ENCODE measurements at places on chromosomes 5 and 9.

GRCh38 chr9:108751369-108751768 is 104.4 kb downstream of the ACTL7B start:
- no peak for DNase-seq

DNA sequence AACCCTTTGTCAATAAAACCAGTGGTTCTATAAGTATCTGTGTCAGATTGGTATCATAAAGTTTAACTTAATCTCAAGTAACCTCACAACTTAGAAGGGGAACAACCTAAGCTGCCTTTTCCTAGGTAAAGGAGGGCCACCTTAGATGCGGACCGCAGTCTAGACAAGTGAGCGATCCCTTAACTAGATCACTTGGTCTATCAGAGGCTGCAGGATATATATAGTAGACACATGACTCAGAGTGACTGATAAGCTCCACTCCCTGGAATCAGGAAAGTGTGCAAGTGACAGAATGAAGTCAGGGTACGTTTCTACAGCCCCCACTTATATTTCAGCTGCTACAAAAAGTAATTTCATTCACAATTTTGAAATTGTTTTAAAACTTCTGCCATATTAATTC is 7.4 kb downstream of the REEP5 start:
- no peak for DNase-seq

- DNase-seq = no peak
These were observed 179.3 kb downstream of the NR2F1-AS1 start for GRCh38 chr5:93401634-93402213.

DNA sequence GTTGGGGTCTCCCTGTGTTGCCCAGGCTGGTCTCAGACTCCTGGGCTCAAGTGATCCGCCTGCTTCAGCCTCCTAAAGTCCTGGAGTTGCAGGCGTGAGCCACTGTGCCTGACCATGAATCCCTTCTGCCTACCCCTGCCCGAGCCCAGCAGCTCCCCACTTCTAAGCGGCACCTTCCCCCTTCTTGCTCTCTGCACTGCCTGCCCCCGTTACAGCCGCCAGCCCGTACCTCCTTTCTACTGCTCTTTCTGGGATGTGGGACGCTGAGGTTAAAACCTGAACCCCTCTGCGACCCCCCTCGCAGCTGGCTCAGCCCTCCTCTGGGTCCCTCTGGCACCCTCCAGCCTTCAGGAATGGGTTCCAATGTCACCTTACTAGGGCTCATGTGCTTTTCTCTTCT is 249.6 kb downstream of the PBX3 start:
- DNase-seq = no peak
